Kidney capillary endothelial cell (primary cell): ENCODE measurements at places on chromosomes 3 and 15.

- DNase-seq = no peak
Observed at GRCh38 chr3:160757233-160758106, 1.4 kb downstream of the PPM1L start.

DNA sequence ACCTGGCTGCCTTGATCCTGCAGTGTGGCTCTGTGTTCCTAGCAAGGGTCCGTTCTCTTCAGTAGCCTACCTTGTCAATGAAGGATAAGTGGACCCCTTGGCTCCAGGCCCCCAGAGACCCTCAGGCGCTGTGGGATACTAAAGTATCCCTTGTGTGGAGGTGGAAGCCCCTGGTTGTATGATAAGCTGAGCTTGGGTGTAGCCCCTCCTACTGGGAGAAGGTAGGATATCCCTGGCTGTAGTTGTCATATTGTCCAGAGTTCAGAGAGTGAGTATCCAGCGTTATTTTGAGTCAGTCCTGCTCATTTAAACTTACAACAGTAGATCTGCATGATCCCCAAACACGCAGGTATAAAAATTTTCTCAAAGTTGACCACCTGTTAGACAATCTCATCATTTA is 496.8 kb downstream of the CNTN4 start:
- DNase-seq = no peak

- DNase-seq = no peak
Observed at GRCh38 chr3:36826240-36826639, 61.9 kb upstream of the DCLK3 start.

GRCh38 chr3:60294181-60294580 is 957.1 kb downstream of the FHIT start:
- no peak for DNase-seq

GRCh38 chr15:75182187-75183131 is 19.2 kb upstream of the C15orf39 start:
- no peak for DNase-seq

- DNase-seq = no peak
Observed at GRCh38 chr3:130738241-130738640, 8.4 kb downstream of the PIK3R4 start.

GRCh38 chr3:172591876-172592771 is 68.9 kb upstream of the TNFSF10 start:
- DNase-seq = no peak

GRCh38 chr3:163601426-163601825 is 1476.9 kb downstream of the SI start:
- DNase-seq = no peak

DNA sequence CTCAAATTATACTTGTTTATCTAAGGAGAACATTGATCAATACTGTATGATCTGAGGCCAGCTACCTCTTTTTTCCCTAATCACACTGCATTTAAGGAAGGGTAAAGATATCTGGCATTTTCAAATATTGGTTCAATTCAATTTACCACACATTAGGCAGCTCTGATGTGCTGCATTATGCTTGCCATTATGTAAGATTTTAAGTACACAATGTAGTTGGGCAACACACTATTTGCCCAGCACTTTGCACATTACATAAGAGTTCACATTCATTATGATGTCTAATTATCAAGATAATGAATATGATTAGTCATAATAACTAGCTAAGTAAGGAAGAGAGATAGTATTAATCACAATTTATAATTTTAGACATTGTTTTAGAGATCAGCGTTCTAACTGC is 196.3 kb downstream of the BCHE start:
- DNase-seq = no peak
